Activated CD4-positive, alpha-beta memory T cell treated with anti-CD3 and anti-CD28 coated beads, Interleukin-2, amount 10 ng/mL, durations not matched to agents 7 days and 5 days (primary cell): ENCODE measurements at places on chromosomes 2 and 18. TPM values are rescaled to one million over a fixed set of nuclear protein-coding genes. Genes with fewer than 3 reads are reported as not detected.

DNA sequence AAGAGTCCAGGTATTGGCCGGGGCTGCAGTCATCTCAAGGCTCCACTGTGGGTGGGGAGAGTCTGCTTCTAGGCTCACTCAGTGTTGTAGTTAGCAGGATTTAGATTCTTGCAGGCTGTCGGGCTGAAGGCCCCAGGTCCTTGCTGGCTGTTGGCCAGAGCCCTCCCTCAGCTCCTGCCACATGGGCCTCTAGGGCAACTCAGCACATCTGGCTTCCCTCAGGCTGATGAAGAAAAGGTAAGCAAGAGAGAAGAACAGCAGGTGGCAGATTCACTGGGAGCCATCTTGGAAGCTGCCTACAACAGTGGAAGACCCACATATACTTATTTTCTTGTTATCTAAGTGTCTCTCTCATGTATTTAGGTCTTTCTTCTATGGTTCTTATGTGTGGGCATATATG is 4.3 kb downstream of the MRPS9 start:
- DNase-seq, result no peak

DNA sequence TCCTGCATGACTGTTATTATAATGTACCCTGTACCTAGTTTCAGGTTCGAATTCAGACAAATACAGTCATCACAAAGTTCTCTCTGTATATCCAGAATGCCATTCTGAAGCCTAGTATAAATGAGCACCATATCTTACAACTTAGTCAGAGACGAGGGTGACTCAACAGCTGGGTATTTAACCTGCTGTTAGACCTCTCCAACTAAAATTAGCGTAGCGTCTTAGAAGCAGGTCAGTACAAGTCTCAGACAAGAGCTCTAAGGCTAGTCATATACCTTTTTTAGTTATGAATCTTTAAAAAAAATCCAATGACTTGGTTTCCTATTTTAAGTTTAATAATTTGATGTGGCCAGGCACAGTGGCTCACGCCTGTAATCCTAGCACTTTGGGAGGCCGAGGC is 74.1 kb downstream of the CABYR start:
- no peak for DNase-seq

DNA sequence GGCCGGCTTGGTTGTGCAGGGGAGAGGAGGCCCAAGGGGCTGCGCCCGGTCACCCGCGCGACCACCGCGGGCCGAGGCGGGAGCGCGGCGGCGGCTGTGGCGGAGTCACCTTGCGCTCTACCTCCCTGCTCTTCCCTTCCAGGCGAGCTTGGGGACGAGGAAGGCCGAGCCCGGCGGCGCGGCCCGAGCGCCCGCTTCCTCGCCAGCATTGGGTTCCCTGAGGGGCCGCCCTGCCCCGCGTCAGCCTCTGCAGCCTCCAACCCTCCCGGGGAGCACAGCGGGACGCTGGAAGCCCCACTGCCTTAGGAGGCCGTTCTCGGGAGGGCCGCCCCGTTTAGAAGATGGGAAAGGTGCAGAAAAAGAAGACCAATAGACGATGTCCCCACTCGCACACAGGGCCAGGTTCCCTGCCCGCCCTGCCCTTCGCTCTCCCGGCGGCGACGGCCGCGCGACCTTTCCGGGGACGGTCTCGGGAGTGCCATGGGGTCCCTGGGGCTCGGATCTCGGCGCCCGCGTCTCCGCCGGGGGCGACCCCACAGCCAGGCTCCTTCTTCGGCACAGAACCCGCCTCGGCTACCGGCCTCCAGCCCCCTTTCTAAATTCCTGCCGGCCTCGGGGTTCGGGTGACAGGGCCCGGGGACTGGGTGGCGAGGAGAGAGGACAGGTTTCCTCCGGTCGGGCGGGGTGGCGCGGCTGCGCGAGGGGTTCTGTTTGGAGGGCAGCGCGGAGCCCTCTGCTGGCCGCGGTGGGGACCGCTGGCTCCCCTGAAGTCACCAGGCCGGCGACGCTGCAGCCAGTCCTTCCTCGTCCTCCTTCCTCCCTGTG is 85.5 kb downstream of the HS6ST1 start:
- DNase-seq, result peak; percentile 87

GRCh38 chr2:74984947-74985637 is 26.6 kb downstream of the POLE4 start:
- no peak for DNase-seq

DNA sequence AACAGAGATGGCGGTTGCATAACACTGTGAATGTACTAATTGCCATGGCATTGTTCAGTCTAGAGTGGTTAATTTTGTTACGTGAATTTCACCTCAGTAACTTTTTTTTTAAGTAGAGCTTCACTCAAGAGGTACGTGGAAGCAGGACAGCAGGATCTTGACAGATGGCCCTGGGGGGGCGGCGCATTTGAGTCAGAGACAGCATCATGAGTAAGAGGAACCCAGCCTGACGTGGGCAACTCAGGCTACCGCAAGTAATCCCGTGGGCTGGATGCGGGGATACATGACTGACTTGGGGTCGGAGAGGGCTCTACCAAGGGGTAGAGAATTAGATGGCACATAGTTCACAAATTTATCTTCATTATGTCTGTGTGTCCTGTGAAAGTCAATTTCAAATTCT is 38.1 kb upstream of the DAPL1 start:
- no peak for DNase-seq

DNA sequence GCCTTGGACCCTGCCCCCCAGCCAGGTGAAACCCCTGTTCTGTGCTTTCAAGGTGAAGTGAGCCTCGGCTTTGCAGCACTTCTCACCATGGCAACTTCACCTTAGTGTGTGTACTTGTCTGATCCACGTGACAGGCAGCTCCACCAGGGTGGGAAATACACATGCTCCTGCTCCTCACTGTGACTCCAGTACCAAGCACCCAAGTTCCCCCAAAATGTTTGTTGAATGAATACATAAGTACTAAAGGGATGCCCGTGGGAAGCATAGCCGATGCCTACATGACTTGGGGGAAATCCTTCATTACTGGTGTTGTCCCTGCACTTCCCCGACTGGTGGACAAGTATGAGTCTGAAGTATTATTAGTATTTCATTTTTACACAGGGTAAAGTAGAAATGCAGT is 41.8 kb upstream of the GBX2 start:
- no peak for DNase-seq

- no peak for DNase-seq
Measured at GRCh38 chr2:195406886-195407603, 250.0 kb upstream of the SLC39A10 start.

DNA sequence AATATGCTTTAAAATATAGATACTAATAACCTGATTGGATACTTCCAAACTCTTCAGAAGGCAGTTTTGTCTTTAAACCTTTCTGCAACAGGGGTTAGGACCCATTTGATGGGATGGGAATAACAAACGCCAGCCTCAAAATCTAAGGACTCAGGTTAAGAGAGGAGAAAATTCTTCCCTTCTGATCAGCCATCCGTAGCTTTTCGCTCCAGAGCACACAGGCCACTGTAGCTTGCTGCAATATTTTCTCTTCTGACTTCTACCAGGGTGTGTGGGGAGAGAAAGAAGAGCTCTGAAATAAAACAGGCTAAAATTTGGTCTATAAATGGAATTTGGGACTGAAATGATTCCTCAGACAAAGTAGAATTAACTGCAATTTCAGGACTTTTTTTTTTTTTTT is 95.1 kb downstream of the ALPK2 start:
- no peak for DNase-seq

GRCh38 chr2:135227386-135227785 is 175.3 kb downstream of the RAB3GAP1 start:
- DNase-seq, result no peak

- no peak for DNase-seq
Measured at GRCh38 chr2:111708476-111709180, 175.4 kb downstream of the ANAPC1 start.

Gene DTYMK
- total RNA-seq, result 57.7 TPM

Gene LYPD6B
- 0.20 TPM for total RNA-seq

Gene POTEI
- total RNA-seq, result not detected
